ENCODE measurements at places on chromosomes 2 and 18. TPM values are rescaled to one million over a fixed set of nuclear protein-coding genes. Genes with fewer than 3 reads are reported as not detected.
A peak's percentile ranks its signal among the peaks of the same experiment; 100 is the strongest.

- peak; percentile 43 for DNase-seq
Measured at GRCh38 chr2:224072541-224073188, 33.6 kb upstream of the SERPINE2 start.

GRCh38 chr2:235050980-235051351 is 99.1 kb downstream of the SH3BP4 start:
- peak; percentile 84 for DNase-seq

DNA sequence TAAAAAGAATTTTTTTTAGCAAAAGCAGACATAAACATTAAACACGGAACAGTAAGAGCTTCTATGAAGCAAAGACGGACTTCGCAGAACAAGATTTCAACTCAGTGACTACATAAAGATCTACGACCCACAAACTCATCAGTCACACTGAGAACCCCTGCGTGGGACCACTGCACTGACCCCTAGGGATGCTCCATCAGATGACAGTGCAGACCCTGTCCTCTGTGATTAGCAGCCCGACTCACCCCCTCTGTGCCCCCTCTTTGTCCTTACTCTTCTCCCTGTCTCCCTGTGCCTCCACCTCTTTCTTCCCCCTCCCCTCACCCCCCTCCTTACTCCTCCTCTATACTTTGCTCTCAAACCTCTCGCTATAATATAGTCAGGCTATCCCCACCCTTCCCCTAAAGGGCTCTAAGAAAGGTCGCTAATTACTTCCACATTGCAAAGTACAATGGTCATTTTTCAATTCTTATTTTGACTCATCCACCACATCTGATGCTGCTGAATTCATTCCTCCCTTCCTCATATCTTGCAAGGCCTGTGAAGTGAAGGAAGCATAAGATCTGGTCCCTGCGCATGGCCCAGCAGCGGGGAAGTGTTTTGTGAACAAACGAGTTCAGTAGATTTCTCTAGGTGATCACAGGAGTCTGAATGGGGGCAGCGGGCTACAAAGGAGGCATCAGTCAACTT is 89.3 kb downstream of the CABYR start:
- DNase-seq = no peak

- DNase-seq = no peak
Measured at GRCh38 chr2:224039770-224040440, 819 bp upstream of the SERPINE2 start.

GRCh38 chr2:172177996-172178395 is 75.3 kb upstream of the DLX2 start:
- DNase-seq = no peak

DNA sequence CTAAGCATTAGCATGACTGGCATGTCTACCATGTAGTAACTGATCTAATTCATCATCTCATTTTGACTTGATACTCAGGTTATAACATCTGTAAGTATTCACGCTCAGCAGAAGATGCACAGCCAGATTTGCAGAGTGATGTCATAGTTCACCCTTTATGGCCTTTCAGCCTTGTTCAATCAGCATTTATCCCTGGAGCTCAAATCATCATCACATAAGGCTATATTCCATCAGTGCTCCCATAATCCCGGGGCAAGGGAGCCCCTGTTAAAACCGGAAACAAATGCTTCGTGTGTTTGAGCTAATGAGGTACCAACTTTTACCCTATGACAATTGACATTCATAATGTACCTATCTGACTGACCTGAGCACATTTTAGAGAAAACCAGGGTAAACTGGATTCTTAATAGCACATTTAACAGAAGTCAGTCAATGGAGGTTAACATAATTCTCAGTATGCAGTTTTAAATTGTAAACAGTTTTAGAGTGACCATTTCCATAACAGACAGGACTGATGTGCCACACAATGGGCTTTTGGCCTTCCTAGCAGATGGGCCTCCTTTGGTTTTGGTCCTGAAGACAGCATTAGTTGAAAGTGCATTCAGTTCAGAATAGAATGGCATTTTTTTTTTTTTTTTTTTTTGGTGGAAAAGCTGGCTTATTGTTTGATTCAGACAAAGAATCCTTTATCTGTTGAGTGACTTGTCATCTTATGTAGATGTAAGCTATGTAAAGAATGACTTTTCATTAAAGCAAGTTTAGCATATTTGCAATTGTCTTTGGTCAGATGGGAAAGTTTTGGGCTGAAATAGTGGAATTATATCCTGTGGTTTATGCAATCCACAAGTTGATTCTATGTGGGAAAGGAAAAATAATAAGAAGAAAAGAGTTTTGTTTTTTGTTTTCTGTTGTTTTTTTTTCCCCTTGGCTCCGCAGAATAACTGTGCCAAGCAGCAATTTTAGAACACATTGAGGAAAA is 866.0 kb upstream of the ACVR2A start:
- DNase-seq = no peak

DNA sequence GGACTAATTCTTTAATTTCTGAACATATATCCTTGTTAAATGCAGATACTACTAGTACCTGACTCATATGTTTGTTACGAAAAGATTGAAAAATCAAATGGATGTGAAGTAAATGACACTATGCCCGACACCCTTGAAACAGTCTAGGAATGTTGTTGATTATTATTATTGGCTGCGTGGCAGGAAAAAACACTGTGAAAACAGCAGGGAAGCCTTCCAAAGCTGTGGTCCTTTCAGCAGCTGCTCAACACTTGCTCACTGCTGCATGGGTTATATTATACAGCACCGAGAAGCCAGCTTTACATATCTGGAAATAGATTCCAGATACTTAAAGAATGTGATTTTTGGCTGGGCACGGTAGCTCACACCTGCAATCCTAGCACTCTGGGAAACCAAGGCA is 26.5 kb downstream of the CRYGD start:
- no peak for DNase-seq

GRCh38 chr2:66105066-66105753 is 329.7 kb upstream of the MEIS1 start:
- DNase-seq = peak; percentile 25

GRCh38 chr2:217992061-217992460 is 10.7 kb downstream of the TNS1 start:
- no peak for DNase-seq

- no peak for DNase-seq
Measured at GRCh38 chr2:168466190-168466737, 10.2 kb downstream of the CERS6 start.

DNA sequence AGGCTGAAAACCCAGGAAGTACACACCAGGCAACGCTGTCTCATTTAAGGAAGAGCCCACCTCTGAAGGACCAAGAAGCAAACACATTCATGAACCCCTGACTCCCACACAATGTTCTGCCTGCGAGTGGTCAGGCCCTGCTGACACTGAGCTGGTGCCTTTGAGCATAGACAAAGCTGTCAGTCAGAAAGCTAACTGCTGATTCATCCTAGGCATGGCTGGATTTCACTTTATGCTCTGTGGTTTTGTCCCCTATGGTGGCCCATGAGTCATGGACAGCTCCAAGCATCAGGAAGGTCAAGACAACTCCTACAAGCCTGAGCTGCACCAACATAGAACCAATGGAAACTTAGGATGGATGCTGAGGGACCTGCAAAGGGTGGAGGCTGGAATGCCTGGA is 78.9 kb downstream of the UXS1 start:
- DNase-seq = no peak

DNA sequence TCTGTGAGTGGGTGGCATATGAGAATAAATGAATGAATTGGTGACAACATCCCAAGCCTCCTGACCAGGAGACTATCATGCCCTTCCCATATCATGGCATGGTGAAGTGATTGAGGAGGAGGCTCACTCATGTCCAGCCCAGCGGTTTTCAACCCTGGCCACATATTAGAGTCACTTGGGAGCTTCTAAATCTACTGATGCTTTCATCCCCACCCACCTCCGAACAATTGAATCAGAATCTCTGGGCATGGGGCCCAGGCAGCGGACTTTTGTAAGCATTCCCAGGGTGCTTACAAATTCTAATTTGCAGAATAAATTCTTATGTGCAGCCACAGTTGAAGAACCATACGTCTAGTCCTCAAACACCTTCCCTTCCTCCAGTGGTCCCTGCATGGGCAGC is 81.7 kb upstream of the SEC11C start:
- DNase-seq = no peak

- DNase-seq = no peak
Measured at GRCh38 chr18:26487437-26487836, 60.9 kb downstream of the KCTD1 start.

DNA sequence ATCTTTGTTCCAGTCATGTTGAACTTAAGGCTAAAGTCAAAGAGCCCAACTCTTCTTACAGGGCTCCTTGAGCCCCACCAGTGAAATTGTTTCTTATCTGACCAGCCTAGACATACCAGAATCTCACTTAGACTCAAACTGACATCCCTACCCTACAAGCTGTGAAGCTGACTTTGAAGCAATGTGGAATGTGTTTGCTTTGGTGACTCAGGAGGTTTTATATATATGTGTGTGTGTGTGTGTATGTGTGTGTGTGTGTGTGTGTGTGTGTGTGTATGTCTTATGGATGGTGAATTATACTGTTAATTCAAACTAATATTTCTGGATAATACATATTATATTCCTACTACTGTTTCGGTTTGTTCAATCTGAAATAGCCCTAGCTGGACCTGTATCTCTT is 67.3 kb downstream of the CAMKMT start:
- no peak for DNase-seq

GRCh38 chr2:11551569-11552259 is 17.9 kb downstream of the GREB1 start:
- no peak for DNase-seq

DNA sequence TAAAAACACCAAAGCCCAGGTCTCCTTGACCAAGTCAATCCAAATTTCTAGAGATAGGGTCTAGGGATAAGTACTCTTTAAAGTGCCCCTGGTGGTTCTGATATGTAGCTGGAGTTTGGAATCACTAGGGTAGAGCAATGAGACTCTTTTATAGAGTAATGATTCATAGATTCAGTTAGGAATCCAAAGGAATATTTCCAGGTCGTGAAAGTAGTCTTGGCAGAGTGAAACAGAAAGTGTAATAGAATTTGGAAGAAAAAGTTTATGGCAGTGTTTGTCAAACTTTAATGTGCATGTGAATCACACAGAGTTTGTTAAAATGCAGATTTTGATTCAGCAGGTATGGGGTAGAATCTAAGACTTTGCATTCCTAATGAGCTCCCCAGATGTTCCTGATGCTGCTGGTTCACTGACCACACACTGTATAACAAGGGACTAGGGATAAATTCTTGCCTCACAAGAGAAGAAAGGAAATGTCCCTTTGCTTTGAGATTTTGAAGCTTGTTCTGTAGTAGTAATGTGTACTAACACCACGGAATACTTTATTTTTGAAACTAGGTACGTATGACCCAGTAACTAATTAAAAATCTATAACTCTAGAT is 1.8 kb downstream of the UPP2 start:
- no peak for DNase-seq

GRCh38 chr2:26615860-26616705 is 25.1 kb downstream of the CIB4 start:
- DNase-seq = no peak

DNA sequence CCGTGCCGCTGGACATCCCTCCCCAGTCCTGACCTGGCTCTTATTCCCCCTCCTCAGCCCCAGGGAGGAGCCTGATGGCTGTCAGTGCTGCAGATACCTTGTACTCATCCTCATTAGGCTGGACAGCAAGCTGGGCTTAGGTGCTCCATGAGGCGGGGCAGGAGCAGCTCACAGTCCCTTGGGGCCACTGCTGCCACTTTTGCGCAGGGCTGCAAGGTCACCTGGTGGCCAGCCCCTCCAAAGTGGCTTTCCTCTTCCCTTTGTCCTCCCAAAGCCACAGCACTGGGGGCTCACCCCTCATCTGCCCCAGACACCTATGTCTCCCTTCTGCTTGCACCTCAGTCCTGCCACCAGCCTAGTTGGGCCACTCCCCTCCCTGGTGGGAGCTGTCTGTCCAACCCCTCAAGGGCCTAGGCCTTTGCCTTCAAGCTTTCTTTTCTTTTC is 60.8 kb downstream of the FAM168B start:
- DNase-seq = no peak

The CRYGD gene
- total RNA-seq = 0.95 TPM

The ABCB11 gene
- total RNA-seq = 0.11 TPM

The LINC00305 gene
- total RNA-seq = not detected

The GPR35 gene
- total RNA-seq = 0.63 TPM

The UGT1A5 gene
- 0.79 TPM for total RNA-seq

The CYP1B1 gene
- 16.7 TPM for total RNA-seq

The MC2R gene
- not detected for total RNA-seq

The SUMO1 gene
- 134 TPM for total RNA-seq

The HSPE1 gene
- total RNA-seq = 60.7 TPM

The CENPO gene
- total RNA-seq = 13.4 TPM
